ENCODE measurements at places on chromosomes 7 and 10.

- no peak for DNase-seq
These were observed 170.8 kb upstream of the HABP2 start for GRCh38 chr10:113381981-113382509.

DNA sequence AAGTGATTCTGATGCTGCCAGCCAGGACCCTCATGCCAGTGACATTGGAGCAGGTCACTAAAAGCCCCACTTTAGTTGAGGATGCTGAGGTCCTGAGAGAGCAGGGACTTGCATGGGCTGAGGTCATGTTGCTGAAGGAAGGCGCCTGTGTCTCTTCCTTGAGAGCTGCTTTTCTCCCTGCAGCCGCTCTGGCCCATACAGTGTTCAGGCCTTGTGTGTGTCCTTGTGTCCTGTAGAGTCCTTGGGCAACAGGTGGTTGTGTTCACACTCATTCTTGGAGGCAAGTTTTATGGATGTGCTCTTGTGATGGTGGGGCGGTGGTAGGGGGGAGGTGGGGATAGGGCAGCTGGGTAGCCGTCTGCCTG lies 33.3 kb downstream of the TSPAN14 start:
- DNase-seq, result no peak

DNA sequence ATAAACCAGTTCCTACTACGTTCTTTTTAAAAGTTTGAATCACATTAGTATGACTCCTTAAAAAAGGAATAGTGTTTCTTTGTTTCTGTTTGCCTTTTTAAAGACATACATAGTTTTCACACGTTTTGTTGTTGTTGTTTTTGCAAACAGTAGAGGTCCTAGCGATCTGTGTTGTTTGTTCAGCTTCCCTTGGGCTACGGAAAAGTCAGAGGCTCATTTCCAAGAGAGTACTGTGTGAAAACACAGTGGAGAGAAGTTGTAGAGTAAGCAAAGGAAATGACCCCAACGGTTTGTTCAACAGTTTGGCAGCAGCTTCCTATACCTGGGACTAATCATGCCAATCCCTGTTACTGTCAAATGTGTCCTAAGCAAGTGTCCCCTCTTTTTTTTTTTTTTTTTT lies 87.1 kb upstream of the STEAP1 start:
- DNase-seq, result no peak

GRCh38 chr7:90720984-90721760 lies 125.1 kb downstream of the CDK14 start:
- peak; percentile 8 for DNase-seq

GRCh38 chr7:70951271-70951962 lies 180.5 kb upstream of the GALNT17 start:
- DNase-seq, result no peak

DNA sequence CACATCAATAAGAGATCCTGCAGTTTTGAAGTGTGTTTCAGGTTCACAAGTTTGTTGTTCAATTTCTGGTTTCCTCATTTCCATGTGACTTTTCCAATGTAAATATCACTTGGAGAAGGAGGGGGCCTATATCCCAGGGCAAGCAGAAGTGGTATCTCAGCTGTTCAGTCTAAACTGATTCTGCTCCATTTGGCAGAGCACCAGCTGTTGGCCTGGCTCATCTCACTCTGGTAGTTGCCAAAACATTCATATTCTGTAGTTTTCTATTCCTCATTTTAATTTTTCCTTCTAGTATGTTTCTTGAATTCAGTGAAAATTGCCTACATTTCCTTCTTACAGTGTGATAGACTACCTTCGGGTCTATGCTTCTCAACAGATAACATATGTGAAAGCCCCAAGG lies 101.8 kb upstream of the TAC1 start:
- no peak for DNase-seq

DNA sequence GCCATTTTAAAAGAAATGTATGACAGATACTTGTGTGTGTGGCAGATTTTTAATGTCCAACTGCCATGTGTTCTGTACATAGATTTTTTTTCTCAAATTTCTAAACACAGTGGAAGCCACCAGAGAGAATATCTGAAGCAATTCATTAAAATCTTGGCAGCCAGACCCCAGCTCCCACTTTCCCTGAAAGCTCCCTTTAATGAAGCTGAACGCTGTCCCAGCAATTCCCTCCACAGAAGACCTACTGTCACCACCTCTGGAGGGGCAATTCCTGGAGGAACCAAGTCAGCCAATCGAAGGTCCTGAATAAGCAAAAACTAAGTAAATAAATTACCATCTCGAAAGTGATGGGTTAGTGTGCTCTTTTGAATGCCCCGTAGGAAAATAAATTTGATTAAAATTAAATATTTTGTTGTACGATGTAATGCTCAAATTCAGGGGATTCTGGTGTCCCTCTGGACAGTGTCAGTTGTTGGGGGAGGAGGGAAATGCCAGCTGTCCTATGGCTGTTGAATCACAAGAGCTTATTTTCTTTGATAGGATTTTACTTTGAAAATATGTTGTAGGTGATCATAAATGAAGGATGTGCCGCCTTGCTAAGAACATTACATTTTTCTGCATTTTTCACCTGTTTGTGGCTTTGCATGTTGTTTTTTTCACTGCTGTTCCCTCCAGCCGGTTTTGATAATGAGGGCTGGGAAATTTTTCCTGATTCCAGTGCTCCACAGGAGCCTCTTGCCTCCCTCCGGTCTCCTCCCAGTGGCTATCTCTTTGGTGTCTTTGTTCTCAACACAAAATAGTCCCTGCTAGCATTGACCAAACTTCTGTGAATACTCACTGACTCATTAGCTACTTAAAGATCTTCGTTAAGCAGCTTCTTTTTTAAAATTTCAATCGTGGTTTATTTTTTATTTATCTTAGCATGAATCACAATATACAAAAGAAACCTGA lies 9.2 kb upstream of the GSAP start:
- no peak for DNase-seq

DNA sequence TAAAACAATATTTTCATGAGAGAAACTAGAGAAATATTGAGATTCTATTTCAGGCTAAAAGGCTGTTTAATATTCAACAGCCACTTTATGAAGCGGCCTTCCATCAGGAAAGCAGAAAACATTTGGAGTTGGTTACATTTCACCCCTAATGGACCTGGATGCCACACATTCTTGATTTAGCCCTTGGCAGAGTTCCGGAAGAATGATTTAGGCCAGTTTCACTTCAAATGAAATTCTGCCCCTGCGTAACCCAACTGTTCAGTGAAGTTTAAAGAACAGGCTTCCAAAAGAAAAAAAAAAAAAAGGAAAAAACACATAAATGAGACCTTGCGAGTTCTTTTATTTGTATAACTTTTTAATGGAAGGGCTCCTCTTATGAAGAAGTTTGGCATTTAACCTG lies 239.2 kb upstream of the AKR1E2 start:
- DNase-seq, result no peak

DNA sequence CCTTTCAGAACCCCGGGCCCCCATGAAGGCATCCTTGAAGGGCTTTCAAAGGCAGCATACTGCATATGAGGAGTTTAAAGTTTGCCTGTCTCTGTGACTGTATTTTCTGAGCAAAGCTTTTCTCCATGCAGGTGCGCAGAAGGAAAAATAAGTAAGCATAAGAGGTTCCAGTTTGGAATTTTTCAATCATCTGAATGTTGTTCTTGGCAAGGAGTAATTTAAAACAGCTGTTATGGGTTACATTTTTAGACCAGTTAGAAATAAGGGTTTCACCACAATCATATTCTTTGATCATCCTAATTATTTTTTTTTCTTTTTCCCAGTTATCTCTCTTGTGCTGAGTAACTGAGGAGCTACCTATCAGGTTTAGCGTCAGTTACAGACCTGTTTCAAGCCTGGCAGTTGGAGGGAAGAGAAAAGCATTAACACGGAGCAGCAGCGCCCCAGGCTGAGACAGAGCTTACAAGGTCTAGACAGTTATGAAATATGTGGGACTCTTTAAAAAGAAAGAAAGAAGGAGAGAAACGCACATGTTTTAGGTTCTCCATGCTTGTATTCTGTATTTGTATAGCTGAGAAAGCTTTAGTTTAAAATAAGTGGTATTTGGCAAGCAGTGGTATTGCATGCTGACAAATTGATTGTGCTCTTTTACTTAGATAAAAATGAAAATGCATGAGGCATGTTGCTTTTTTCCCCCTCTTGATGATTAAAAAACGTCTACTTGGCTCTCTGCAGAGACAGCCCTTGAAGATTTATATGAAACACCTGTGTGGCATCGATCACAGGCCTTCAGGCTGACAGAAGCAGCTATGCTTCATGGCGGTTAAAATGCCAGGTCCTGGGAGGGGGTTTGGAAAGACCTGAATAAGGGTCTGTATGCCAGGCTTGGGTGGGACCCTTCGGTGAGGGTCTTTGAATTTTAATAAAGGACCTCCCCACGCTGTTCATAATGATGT lies 157.6 kb downstream of the GRK5 start:
- no peak for DNase-seq

GRCh38 chr10:93081834-93082233 lies 8.1 kb downstream of the CYP26A1 start:
- no peak for DNase-seq

DNA sequence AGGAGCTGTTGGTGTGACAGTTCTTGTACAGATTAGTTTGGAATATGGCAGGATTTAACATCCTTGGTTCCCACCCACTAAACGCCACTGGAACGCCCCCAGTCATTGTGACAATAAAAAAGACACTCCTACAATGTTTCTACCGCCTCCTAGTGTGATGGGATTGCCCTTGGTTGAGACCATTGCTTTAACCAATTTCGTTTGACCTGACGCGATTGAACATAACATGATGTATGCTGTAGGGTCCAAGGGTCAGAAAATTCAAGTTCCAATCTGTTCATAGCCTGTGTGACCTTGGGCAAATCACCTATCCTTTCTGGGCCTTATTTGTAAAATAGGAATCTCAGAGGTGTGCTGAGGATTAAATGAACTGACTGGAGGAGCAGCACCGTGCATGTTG lies 12.5 kb downstream of the MXI1 start:
- no peak for DNase-seq

DNA sequence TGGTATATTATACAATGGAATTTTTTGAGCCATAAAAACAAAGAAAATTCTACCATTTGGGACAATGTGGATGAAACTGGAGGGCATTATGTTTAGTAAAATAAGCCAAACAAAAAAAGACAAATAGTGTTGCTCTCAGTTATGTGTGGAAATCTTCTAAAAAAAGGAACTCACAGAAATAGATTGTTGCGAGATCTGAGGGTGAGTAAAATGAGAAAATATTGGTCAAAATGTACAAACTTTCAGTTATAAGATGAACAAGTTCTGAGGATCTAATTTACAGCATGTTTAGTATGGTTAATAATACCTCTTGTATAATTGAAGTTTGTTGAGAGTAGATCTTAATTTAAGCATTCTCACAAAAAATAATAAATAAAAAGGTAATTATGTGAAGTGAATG lies 291.2 kb downstream of the KIF20B start:
- no peak for DNase-seq

- no peak for DNase-seq
These were observed 59.2 kb downstream of the AKR1E2 start for GRCh38 chr10:4885162-4885561.

GRCh38 chr7:28871631-28872030 lies 86.5 kb downstream of the TRIL start:
- no peak for DNase-seq

DNA sequence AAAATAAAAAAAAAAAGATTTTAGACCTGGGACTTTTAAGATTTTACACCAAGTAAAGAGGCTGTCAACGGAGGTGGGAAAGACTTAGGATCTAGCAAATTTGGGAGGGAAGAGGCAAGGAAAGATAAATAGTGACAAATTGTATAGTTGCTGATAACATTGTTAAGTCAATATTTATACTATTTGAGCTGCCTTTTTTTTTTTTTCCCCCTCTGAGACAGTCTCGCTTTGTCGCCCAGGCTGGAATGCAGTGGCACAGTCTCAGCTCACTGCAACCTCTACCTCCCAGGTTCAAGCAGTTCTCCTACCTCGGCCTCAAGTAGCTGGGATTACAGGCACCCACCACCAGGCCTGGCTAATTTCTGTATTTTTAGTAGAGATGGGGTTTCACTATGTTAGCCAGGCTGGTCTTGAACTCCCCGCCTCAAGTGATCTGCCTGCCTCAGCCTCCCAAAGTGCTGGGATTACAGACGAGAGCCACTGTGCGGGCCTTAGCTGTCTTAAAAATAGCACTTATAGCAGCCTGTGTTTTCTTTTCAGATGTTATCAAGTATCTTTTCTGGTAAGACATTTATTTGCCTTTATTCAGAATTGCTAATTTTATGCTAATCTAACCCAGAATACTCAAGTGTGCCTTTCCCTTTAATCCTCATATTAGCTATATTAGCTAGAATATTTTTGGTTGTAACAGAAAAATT lies 94.5 kb downstream of the MMRN2 start:
- no peak for DNase-seq

DNA sequence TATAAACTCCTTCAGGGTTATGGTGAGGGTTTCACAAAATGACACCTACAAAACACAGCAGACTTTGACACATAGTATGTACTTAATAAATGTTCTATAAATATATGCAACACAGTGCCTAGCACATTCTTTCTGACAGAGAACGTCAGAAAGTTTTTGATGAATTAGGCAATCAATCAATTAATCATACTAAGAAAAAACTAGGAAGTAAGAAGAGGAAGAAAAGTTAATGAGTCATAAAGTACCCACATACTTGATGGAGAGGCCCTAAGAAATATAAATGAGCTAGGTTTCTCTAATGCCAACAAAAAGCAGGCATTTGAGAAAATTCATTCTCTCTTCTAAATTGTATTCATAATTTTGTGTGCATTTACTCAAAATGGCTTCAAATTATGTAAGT lies 192.7 kb upstream of the VWC2 start:
- DNase-seq, result no peak

DNA sequence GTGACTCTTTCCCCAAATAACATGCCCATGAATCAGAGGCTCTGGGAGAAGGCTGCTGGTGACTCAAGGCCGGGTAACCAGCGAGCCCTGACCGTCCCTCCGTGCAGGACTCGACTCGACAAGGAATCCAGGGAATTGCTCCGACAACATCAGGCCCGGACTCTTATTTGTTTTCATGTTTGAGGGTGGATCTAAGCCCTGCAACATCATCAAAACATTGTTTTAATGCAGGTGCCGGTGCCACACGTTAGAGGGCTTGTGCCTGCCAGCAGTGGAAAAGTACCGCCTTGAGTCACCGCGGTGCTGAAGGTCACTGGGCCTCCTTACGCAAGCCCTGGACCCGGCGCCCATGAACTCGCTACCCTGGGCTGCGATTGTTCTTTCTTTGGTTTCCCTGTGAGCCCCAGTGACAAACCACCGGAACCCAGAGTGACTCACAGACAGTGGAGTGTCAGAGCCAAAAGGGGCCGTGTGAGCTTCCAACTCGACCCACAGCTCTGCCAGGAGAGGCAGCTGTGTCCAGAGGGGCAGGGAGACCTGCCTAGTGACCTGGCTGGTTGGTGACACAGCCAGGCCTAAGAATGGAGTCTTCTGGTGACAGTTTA lies 139.4 kb upstream of the SHH start:
- DNase-seq, result no peak

DNA sequence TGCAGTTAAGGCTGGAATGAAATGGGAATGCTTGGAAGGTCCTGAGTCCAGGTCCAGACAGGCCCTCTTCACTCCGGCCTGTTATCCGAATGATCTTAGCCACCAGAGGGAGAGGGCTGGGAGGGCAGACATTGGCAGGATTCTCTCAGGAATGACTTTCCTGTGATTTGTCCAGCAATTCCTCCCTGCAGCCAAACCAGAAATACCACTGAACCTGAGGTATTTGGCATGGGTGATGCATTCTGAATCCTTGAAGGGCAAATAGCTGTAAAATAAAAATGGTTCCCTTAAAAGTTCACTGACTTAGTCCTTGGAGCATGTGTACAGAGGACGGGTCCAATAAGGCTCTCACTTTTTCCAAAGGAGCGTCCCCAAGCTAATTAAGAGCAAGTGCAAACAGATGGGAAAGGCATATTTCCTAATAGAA lies 77.5 kb upstream of the HABP2 start:
- DNase-seq, result no peak

- no peak for DNase-seq
These were observed 223.4 kb downstream of the SEC23IP start for GRCh38 chr10:120115959-120116358.

All from NCI-H345 (cell line).